ENCODE measurements at places on chromosomes 3 and 15. TPM values are rescaled to one million over a fixed set of nuclear protein-coding genes. Genes with fewer than 3 reads are reported as not detected.

The HRG gene
- total RNA-seq = not detected

The GADL1 gene
- total RNA-seq = 0.16 TPM

The ACTRT3 gene
- 0.47 TPM for total RNA-seq

The ARPIN gene
- 11.4 TPM for total RNA-seq

The EBLN2 gene
- 0.36 TPM for total RNA-seq

The DNAJC19 gene
- 122 TPM for total RNA-seq

The MESD gene
- total RNA-seq = 16.4 TPM
